ENCODE measurements at places on chromosomes 4 and X.

DNA sequence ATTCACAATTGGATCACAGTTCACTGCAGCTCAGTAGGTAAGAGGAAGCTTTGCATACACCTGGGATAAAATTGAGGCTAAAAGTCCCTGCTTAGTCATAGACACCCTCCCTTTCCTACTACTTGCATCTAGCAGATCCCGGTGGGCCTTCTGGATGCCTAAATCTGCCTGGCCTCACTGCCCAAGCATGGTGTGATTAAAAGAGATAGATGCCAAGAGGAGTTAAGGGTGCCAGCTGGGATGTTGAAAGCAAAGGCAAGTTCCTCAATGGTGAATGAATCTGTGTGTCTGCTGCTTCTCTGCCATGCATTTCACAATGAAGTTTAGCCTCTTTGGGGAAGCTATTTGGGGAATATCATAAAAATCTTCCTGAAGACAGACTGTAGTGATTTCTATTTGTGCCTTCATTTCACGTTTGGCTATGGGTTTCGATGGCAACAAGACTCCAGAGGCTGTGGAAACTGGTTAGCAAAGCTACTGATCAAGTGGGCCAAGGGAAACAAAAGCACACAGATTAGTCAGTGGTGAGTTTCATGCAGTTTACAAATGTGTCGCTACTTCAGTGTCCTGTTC lies 534.0 kb downstream of the ANKRD50 start:
- no peak for DNase-seq

DNA sequence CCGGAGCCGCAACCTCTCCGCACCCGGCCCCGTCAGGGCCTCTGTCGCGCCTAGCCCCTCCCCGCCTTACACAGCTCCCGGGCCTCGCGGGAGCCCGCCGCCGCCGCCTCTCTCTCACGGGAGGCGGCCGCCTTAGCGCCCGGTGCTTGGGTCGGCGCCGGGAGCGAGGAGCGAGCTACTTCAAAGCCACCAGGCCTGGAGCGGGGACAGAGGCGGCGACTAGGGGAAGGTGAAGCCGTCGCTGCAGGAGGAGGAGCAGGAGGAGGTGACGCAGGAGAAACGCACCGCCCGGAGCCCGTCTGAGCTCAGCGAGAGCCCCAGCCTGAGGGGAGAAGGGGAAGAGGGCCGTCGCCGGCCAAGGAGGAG lies 250 bp downstream of the USP9X start:
- DNase-seq: no peak

GRCh38 chrX:78950009-78950835 lies 5.0 kb downstream of the P2RY10 start:
- DNase-seq: no peak

DNA sequence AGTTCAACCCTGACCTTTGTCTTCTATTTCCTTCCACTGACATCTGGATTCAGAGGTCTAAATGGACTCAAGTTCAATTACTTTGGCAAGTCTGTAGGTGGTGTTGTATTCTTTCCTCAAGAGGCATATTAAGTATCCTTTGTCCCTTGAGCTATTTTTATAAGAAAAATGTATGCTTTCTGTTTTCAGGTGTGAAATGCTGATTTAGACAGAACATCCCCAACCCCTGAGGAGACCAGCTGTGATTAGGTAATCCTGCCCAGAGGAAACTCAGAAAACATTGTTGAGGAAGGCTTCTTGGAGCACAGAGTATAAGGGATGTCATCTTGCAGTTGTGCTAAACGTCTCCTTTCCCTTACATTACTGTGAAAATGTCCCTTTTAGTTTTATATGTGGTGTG lies 46.6 kb upstream of the EGFL6 start:
- no peak for DNase-seq

Data from GM04503 (cell line).